ENCODE measurements at places on chromosomes 2 and 18.

DNA sequence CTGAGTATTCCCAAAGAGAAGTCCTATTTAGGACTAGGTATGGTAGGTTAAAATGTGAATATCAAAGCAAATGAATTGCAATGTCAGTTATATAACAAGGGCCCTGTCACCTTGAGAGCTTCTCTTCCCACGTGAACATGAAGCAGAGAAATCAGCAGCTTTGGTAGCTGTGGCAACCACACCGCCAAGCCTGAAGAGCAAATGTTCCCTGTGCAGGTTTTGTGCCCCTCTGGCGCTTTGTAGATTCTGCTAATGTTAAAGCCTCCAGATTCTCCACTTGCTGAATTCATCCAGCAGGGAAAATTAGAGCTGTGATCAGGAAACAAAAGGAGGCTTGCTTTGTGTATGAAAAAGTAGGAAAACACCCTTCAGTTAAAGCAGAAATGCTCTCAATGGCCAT lies 322.6 kb downstream of the RBM43 start:
- no peak for DNase-seq

- no peak for DNase-seq
Measured at GRCh38 chr2:7973801-7974480, 707.9 kb upstream of the ID2 start.

DNA sequence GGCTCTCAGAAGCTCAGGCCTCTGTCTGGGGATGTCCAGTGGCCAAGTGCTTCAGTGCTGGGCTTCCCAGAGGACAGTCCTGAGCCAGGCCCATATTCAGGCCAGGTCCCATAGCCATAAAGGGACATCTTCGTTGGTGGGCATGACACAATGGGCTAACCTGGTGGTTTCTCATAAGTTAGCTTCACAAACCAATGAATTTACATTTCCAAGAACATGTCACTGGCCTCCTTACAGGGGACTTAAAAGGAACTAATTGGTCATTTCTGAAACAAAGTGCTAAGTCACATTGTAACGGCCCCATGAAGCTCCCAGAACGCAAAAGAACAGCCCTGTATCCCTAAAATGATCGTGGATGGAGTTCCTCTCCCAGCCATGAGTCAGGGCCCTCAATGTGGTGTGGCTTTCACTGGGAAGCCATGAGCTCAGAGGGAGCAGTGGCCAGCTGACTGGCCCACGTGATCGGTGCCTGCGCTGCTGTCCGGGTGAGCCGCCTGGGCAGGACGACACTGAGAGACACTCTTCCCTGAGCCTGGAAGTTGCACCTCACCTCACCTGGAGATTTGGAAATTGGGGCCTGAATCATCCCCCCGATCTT lies 163.7 kb upstream of the APCDD1 start:
- no peak for DNase-seq

- DNase-seq = no peak
Measured at GRCh38 chr2:78644854-78645253, 380.6 kb upstream of the REG3G start.

DNA sequence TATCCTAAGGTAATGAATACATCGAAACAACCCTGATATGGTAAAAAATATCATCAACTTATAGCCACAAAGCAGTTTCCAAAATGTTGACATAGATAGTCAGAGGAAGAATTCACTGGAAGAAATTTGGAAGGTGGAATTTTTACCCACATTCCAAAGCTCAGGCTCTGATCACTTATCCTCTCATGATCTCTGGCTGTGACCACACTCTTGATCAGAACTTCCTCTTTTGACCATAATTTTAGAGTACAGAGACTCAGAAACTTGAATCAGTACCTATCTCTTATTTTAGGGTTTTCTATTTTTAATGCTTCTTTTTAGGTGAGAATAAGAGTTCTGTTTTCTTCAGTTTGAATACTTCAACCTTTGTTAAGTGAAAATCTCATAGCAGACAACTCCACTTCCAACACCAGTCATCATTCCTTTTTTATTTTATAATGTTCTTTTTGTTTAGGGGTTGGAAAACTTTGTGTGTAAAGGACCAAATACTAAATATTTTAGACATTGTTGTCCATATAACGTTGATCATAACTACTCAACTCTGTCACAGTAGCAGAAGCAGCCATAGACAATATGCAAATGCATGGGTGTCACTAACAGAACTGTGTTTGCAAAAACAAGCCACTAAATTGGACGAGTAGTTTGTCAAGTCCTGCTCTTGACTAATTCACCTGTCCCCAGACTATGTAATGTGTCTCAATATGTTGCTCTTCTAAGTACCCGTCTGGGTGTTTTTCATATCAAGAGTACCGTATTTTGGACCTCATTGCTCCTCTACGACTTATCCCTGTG lies 891.6 kb upstream of the CRIM1 start:
- no peak for DNase-seq

GRCh38 chr2:197387179-197387578 lies 47.6 kb downstream of the SF3B1 start:
- no peak for DNase-seq

DNA sequence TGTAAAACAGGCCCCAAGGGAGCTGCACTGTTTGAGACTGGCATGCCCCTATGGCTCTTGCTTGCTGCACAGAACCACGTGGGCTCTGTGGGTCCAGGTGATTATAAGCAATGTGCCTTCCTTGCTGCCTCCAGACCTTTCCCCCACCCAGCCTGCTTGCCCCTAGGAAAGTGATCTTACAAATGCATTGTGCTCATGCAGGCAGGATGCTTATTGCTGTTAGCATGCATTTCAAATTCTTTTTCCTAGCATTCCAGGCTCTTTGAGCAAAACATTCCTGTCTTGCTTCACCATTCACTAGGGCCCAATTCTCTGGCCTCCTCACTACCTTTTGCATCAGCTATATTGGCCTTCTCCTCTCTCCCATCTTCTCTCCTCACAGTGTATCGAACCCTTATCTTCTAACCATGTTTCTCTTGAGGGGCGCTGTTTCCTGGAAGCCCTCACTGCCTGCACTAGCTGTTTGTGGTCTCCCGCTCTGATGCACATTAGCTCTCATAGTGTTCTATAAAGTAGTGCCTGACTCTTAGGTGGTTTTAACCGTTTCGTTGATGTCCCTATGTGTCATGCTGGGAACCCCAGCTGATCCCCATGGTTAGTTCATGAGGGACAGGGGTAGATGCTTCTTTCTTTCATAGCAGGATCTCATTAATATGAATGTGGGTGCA lies 152.9 kb upstream of the EPAS1 start:
- DNase-seq = no peak

DNA sequence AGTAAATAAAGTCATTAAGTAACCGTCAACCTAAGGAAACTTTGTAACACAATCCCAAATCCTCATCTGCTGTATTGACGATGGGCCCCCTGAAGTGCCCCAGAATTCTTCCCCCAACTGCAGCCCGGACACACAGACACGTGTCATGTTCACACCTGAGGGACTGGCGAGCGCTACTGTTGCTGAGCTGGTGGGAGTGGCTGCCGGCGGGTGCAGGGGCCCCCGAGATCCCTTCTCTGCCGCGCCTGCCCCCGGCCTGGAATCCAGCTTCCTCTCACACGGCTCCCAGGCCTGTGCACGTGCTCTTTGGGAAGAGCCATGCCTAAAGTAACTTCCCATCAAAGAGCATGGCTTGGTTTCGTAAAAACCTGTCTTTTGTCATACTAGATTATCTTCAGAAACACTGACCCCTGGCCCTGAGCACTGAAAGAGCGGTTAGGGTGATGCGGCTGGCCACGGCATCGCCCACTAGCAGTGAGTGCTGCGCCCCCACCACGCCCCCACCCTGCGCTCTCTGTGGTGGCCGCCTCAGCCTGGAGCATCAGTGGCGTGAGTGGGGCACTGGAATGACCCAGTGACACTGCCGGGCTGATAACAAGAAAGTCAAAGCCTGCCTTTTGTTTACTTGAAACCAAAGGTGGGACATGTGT lies 56.0 kb downstream of the ADI1 start:
- no peak for DNase-seq

GRCh38 chr18:34957864-34958259 lies 83.4 kb upstream of the MAPRE2 start:
- no peak for DNase-seq

DNA sequence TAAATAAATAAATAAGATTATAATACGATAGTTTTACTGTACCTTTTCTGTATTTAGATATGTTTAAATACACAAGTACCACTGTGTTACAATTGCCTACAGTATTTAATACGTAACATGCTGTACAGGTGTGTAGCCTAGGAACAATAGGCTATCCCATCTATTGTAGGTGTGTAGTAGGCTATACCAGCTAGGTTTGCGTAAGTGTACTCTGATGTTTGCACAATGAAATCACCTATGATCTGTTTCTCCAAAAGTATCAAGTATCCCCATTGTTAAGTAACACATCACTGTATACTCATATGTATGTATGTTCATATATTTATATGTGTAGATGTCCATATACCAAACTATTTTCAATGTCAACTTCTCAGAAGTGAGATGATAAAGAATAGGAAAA lies 118.2 kb upstream of the RND3 start:
- no peak for DNase-seq

DNA sequence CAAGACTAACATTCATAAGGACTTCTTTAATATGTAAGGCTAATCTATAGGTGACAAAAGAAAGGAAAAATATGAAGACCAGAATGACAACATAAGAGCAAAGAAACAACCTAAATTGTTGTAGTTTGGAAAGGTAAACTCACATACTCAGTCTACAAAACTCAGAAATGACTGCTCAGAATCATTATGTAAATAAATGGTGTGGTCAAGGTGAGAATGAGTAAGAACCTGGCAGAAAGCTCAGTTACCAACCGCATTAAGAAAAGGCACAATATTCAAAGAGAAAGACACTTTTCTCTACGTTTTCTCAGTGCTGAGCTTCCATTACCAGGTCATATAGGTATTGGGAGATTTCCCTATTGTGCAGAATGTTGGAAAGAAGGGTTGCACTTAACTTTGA lies 15.8 kb downstream of the ATF2 start:
- no peak for DNase-seq

- no peak for DNase-seq
Measured at GRCh38 chr18:12973562-12974213, 17.5 kb upstream of the CEP192 start.

GRCh38 chr2:212265777-212266176 lies 272.8 kb downstream of the ERBB4 start:
- DNase-seq = no peak

GRCh38 chr2:35365859-35366258 lies 989.7 kb upstream of the CRIM1 start:
- DNase-seq = no peak

DNA sequence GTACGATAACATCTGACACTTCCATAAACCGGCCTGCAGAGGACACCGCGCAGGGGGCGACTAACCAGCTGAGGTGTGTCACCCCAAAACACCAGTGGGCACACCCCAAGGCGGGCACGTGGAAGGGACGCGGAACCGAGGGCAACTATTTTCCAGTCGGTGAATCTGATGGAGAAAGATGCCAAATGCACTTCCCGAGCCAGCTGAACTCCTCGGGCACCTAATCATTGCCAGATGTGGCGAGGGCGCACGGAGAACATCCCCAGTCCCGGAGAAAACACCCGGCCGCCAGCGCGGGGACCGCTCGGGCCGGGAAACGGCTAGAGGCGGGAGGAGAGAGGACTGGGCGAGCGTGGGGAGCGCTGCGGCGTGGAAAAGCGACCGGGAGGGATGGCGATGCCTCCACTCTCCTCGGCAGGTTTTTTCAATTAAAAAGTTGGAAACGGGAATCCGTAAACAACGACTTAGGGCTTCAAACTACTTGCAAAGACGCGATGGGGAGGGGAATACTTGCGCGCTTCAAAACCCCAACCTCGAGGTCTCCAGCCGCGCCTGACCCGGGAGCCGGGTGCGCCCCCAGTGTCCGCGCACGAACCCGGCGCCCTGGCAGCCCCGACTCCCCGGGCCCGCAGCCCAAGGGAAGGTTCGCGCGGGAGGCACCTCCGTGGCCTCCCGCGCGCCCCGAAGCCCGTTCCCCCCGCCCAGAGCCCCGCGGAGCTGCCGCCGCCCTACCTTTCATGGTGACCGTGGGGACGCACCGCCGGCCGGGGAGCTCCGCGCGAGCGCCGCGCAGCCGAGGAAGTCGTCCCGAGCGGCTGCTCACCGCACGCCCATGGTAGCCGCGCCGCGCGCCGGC lies 497 bp downstream of the COLEC12 start:
- DNase-seq = no peak

DNA sequence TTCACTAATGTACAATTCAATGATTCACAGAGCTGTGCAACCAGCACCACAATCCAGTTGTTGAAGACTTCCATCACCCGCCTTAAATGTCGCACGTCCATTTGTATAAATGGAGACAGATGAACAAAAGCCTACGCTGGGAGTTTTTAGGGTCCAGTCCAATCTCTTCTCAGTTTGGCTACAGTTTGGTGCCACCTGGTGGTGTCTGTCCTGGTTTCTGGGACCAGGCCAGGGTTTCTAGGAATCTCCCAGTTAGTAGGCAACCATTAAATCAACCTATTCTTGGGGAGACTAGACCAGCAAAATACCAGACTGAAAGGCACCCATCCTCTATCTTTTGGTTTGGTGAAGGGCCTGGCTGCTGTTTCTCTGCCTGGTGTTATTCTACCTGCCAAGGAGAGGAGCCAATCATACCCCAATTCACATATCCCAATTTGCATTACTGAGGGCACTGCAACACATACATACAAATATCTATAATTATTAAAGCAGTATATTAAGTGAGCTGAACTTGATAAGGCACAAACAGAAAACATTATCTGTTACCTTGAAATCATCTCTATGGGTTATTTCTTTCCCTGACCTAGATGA lies 3.2 kb upstream of the DDX1 start:
- DNase-seq = peak; percentile 26

GRCh38 chr2:141384676-141385075 lies 746.1 kb downstream of the LRP1B start:
- no peak for DNase-seq

DNA sequence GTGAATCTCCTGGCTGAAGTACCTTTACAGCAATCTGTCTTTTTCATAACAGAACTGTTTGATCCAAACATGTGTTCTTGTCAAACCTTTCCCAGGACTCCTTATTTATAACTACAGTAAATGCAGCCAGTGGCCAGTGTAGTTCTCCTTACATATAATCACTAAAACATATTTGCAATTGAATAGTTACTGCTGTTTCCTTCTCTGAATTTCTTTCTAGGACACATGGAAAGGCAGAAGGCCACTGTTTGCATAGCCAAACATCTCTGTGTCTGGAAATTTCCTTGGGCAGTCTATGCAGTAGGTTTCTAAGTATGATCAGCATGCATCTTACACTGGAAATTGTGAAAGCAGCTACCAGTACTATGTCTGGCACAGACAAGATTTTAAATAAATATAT lies 57.4 kb upstream of the COL3A1 start:
- no peak for DNase-seq

DNA sequence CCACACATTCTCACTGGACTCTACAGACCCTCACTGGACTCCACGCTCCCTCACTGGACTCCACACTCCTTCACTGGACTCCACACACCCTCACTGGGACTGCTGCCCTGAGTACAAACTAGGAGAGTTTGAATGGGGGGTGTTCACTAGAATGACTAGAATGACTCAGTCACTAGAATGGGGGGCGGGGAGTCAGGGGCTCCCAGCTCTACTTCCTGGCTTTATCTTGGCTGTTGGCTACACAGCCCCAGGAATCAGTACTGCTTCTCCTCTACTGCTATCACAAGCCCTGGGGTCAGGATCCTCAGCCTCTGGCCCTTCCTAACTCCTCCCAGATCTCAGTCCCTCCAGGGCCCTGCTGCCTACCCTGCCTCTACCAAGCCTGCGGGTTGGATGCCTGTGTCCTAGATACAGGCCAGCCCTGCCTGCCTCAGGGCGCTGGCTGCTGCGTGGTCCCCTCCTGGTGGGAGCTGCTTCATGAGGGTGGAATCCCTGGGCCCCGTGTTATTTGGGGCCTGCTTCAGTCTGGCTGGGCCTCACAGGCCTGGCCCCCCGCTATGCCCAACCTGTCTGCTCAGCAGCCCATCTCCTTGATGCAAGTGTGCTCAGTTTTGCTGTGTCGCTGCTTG lies 7.8 kb downstream of the PTMA start:
- no peak for DNase-seq

All from NCI-H1092 (cell line).